Effector CD4-positive, alpha-beta T cell (primary cell): ENCODE measurements at places on chromosomes 3 and 15.

DNA sequence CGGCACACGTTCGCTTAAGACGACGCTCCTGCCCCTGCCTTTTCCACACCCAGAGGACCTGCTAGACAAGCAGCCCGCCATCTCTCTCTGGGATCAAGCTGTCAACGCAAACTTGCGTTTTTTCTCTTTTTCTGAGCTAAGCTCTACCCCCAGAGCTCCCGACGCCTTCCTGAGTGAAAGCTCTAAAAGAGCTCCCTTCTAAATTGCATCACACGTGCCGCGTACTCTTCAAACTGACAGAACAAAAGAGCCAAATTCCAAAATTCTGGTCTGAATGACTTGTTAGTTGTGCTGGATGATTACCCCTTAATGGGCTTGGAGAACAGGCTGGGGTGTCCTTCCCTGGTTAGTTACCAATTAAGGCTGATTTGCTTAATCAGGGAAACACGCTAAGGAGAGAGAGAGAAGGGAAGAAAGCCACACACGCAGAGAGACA is 81.2 kb downstream of the MDFIC2 start:
- DNase-seq: no peak

- DNase-seq: no peak
Observed at GRCh38 chr15:75397494-75397893, 29.1 kb upstream of the MAN2C1 start.

DNA sequence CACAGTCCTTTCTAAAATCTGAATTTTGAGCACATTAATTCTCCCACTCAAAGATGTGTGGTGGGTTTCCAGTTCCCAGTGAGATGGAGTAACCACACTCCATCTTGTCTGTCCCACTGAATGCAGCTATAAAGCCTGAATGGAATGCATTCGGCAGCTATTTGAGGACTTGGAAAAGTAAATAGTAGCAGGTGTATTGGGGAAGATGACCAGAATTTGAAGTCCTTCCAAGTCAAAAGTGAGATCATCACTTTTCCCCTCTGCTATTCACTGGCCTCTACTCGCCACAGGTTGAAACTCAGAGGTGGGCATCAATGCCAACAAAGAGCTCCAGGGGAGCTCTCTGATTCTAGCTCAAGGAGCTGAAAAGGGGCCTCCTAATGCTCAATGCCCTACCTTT is 8.1 kb upstream of the GNB5 start:
- DNase-seq: no peak

- no peak for DNase-seq
Observed at GRCh38 chr3:37096975-37097374, 77.4 kb downstream of the LRRFIP2 start.

- DNase-seq: no peak
Observed at GRCh38 chr3:143536817-143537535, 311.3 kb downstream of the SLC9A9 start.

DNA sequence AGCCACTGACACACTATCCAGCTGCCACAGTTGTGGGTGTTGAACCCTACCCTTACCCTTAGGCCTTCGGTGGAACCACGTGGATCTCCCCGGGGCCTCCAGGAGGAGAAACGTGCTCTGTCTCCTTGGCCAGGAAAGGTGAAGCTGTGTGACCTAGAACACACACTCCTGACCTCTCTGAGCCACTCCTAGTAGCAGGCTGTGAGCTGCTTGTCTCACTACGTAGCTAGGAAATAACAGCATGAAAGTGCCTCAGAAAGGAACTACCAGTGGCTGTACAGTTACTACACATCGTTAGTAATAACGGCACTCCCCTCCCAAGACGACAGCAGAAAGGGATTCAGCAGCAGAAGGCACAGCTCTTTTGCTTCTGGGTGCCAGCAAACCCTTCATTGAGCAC is 36.2 kb upstream of the SLC6A6 start:
- DNase-seq: no peak

GRCh38 chr3:194750491-194750828 is 64.8 kb downstream of the FAM43A start:
- no peak for DNase-seq

- DNase-seq: no peak
Observed at GRCh38 chr3:171950373-171950772, 89.0 kb upstream of the FNDC3B start.

DNA sequence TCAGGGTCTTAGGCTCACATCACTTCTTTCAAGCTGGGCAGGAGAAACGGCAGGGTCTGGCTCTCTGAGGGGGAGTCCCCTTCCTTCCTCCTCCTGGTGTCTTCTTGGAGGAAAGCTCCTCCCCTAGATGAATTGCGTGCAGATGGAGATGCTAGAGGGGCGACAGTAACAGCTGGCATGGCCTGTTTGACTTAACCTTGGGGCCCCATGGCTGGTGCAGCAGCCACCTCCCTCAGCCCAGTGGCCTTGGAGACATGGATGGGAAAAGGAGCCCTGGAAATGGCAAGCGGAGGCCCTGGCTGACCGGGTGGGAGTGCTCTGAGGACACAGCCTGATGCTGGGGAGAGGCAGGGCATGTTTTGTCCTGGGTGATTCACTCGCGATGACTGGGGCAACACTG is 20.2 kb downstream of the PAK6 start:
- no peak for DNase-seq

DNA sequence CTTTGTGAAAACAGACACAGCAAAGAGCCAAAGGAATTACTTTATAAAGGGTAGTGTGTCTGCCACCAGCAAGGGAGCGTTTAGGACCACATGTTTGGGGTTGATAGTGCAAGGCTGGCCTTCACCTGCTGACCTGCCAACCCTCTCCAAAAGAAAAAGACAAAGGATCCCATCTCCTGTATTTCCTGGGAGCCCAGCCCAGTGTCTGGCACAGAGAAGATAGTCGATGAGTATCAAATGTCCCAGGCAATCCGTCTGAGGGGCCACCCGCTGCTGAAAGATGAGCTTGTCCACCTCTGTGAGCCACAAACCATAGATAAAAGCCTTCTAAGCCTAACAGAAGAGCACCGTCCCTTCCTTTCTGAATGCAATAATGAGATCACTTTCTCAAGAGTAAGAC is 154.8 kb upstream of the CTNNB1 start:
- no peak for DNase-seq

- DNase-seq: no peak
Observed at GRCh38 chr15:78052001-78052401, 25.5 kb downstream of the TBC1D2B start.

DNA sequence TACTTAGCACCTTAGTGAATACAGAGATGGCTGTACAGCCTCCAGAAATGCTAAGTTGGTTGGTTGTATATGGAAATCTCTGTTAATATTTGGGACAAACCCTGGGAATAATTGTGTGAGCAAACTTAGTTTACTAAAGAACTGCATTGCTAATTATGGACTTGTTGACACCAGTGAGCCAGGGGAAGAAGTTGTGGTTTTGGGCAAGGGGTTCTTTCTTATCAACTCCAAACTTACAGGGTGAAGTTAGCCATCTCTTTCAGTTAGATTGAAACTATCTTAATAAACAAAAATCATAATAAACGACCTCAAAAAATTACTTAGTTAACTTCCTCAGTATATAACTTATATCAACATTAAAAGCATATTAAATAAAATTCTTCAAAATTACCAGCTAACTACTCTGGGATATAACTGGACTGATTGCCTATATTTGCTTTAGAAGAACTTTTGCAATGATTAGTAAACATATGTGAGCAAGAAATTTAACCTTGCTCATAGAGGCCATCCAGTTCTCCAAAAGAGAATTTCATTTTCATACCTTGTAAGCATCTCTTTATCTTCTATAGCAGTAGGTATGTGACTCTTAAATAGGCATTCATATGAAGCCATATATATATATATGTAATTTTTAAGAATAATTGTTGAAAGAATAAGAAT is 24.7 kb downstream of the MBNL1 start:
- no peak for DNase-seq

GRCh38 chr3:3180456-3180855 is 965 bp upstream of the CRBN start:
- DNase-seq: no peak

DNA sequence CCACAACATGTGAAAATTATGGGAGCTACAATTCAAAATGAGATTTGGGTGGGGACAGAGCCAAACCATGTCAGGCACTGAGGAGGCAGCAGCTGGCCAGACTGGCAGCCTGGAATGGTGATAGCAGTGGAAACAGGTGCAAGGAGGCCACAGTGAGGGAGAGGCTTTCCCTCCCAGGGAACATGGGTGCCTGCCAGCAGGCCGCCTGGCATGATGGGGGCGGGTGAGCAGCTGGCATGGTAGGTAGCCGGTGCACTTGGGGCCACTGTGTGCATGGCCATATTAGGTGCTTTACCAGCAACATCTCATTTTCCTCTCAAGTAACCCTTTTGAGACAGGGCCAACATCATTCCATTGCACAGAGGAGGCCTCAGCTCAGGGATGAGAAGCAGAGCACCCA is 18.3 kb upstream of the MRPS22 start:
- no peak for DNase-seq

- DNase-seq: no peak
Observed at GRCh38 chr3:14871456-14872200, 52.9 kb downstream of the FGD5 start.

- DNase-seq: no peak
Observed at GRCh38 chr3:121621491-121621890, 28.3 kb downstream of the FBXO40 start.

DNA sequence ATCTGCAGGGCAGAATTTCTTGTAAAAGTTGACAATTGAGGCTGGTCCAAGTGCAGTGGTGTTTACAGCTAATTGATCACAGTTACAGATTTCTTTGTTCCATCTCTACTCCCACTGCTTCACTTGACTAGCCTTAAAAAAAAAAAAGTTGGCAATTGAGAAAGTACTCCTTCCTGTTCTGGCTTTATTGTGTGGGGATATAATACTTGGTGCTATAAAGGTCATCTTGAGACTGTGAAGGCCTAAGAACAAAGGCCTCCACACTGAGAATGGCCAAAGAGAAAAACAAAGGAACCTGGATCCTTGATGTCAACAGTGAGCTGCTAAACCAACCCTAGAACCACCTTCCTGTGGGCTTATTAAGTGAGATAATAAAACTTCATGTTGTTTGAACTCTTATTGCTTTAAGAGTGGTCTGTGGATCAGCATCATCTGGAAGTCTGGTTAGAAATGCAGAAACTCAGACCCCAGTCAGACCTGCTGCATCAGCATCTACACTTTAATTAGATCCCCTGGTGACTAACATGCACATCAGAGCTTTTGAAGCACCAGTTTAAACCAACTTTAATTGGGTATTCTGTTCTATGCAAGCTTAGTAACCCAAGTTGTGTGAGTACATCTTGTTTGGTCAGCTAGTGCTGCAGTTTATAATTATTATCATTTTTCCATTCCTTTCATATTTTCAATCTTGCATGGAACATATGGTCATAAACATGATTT is 55.2 kb downstream of the TMOD3 start:
- no peak for DNase-seq

DNA sequence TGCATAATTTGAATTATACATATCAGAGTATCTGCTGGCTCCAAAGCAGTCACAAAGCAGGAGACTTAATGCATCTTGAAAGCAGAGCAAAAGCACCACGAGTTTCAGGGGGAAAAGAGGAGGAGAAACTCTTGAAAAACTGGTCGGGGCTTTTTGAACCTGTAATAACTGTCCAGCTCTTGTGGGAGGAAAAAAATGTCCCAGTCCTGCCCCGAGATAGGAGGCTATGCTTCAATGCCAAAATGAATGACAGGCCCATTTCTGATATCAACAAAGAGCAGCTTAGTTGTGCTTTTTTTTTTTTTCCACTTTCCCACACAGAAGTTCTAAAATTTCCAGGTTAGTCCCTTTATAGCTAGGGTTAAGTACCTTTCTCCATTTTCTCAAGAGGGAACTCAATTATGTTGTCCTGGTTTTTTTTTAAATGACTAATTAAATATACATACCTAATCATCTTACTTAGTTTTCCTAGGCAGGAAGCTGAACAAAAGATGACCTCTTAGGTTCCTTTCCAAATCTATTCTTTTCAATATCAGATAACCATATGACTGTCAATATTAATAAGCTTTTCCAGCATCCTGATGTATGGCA is 120.2 kb downstream of the TFDP2 start:
- DNase-seq: no peak

GRCh38 chr3:135440746-135441145 is 524.8 kb upstream of the PPP2R3A start:
- DNase-seq: no peak

- DNase-seq: no peak
Observed at GRCh38 chr3:170705131-170705530, 119.3 kb upstream of the SLC7A14 start.

GRCh38 chr15:25715536-25716413 is 147.4 kb downstream of the ATP10A start:
- no peak for DNase-seq

GRCh38 chr3:104273046-104273649 is 1093.6 kb upstream of the ALCAM start:
- DNase-seq: no peak

- DNase-seq: no peak
Observed at GRCh38 chr3:61030469-61031035, 220.7 kb downstream of the FHIT start.

- DNase-seq: no peak
Observed at GRCh38 chr15:75680007-75680789, 32.5 kb downstream of the CSPG4 start.

DNA sequence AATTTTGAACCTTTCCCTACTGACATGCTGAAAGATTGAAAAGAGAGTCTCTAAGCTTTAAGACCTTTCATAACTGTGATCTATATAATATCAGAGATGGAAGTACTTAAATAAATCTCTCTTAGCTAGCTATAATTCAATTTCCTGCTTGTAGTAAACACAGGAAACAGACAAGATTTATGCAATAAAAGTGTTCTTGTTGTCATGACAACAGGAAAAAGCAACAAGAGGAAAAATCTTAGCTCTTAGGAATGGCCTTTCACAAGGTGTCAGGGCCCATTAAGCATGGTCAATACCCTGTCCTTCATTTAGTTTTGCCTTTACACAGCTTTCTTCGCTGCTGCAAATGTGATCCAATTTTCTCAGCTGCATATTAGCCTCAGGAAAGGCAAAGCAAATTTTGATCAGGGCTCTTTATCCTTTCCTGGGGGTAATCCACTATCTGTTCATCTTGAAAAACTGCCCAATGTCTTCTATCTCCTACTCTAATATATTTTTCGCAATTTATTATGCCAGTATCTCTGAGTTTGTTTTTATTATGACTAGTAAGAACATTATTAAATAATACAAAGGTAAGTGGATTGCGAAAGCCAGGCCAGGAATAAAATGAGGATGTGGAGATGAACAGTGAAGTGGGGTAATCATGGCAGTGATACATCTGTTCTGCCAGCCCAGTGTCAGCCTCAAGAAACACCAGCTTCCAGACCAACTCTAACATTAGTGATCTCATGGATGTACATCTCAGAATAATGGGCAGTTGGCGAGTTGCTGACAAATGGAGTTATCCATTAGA is 28.7 kb downstream of the SIDT1 start:
- no peak for DNase-seq

GRCh38 chr3:127886956-127887231 is 28.1 kb upstream of the KBTBD12 start:
- no peak for DNase-seq
